ENCODE measurements at places on chromosomes 11 and 22.

- H3K27ac ChIP-seq = no peak overlapping the region
- H3K27me3 ChIP-seq = no peaks in the 10 kb centered on the region
- no peak for DNase-seq
These were observed 15.7 kb downstream of the PIH1D2 start for GRCh38 chr11:112058103-112058502.

GRCh38 chr11:8586184-8586583 lies 7.8 kb downstream of the STK33 start:
- no peaks in the 10 kb centered on the region for H3K36me3 ChIP-seq
- DNase-seq = no peak
- H3K4me3 ChIP-seq = no peak overlapping the region

DNA sequence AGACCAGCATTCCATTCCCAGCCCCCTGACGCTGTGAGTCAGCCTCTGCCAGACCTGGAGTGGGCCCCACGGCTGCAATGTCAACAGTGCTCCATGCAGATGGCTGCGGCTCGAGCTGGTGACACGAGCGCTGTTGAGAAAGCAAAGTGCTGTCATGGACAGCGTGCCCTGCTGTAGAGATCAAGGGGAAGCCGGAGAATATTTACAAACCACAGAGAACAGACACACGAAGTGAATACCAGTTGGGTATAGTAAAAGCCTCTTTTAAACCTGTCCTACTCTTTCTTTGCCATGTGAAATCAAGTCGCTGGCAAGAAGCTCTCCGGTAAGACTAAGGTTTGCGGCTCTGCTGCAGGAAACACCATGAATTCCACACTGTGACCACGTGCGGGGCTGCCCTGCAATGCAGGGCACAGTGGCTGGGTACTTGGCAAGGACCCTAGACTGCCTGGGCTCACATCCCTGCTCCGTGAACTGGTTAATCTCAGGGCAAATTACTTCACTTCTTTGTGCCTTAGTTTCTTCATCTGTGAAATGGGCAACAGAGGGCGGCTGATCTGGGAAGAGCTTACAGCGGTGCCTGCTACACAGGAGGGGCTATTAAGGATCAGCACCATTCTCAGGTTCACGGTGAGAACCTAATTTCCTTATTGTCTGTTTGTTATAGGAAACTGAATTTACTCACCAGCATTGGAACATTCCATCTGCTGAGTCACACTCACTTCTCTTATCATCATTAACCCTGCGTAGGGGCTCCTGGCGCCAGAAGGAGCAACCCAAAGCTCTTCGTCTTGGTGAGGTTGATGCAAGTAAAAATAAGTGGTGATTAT lies 27.8 kb upstream of the ELFN2 start:
- no peak overlapping the region for H3K27ac ChIP-seq
- no peaks in the 10 kb centered on the region for H3K4me1 ChIP-seq
- H3K4me3 ChIP-seq = no peak overlapping the region
- no peak for DNase-seq
- peaks cover 11% of the 10 kb centered on the region for H3K36me3 ChIP-seq

DNA sequence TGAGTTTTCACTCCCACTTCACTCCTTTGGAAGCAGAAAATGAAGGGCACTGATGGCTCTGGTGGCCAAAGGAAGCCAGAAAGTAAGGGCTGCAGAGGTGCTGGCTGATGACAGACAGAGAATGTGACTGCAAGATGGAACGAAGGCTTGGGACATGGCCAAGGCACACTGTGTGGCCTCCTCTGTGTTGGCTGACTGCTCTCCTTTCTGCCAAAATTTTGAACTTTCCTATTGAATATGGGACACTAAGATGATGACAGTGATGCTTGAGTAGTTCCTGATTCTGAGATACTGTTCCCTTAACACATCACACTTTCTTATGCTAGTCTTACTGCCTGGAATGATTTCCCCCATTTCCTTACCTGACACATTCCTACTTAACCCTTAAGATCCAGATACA lies 156.4 kb downstream of the SWAP70 start:
- H3K4me1 ChIP-seq = no peaks in the 10 kb centered on the region
- no peaks in the 10 kb centered on the region for H3K27me3 ChIP-seq
- no peak overlapping the region for H3K27ac ChIP-seq
- DNase-seq = no peak
- no peak overlapping the region for H3K4me3 ChIP-seq

- H3K27ac ChIP-seq = no peak overlapping the region
- H3K36me3 ChIP-seq = no peaks in the 10 kb centered on the region
- H3K4me1 ChIP-seq = no peaks in the 10 kb centered on the region
- no peak overlapping the region for H3K4me3 ChIP-seq
- no peaks in the 10 kb centered on the region for H3K27me3 ChIP-seq
These were observed 103.5 kb downstream of the C11orf58 start for GRCh38 chr11:16841984-16842383.

- no peak for DNase-seq
- H3K4me1 ChIP-seq = no peaks in the 10 kb centered on the region
- no peak overlapping the region for H3K27ac ChIP-seq
- H3K27me3 ChIP-seq = no peaks in the 10 kb centered on the region
- H3K36me3 ChIP-seq = no peaks in the 10 kb centered on the region
These were observed 301.1 kb downstream of the SHANK2 start for GRCh38 chr11:70951139-70951804.

- H3K4me3 ChIP-seq = no peak overlapping the region
- no peak overlapping the region for H3K27ac ChIP-seq
- H3K4me1 ChIP-seq = no peaks in the 10 kb centered on the region
- no peaks in the 10 kb centered on the region for H3K27me3 ChIP-seq
- DNase-seq = no peak
These were observed 3.8 kb downstream of the AMOTL1 start for GRCh38 chr11:94771951-94772350.

DNA sequence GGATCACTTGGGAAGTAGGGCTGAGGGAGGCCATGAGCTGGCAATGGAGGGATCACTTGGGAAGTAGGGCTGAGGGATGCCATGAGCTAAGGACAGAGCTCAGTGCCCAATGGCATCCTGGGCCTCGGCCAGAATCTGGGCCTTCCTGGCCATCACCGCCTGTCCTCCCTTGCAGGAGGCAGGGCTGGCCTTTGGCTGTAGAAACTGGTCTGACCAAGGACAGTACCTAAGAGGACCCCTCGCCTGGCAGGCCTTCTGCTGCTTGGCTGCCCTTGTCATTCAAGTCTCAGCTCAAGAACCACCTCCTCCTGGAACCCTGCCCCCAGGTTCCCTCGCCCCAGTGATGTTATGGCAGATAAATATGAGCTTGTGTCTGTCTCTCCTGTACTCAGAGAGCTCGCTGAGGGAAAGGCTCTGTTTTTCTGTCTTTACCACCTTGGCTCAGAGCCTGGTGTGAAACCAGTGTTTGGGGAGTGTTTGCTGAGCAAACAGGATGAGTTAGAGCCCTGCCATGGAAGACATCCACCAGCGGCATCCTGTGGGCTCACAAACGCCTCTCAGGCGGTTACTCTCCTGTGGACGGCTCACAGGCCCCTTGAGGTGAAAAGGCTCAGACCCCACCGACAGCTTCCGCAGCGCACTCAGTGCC lies 19.3 kb upstream of the RASL10A start:
- no peaks in the 10 kb centered on the region for H3K4me1 ChIP-seq
- no peaks in the 10 kb centered on the region for H3K36me3 ChIP-seq
- H3K27me3 ChIP-seq = no peaks in the 10 kb centered on the region
- H3K4me3 ChIP-seq = no peak overlapping the region
- DNase-seq = no peak
- H3K27ac ChIP-seq = no peak overlapping the region

DNA sequence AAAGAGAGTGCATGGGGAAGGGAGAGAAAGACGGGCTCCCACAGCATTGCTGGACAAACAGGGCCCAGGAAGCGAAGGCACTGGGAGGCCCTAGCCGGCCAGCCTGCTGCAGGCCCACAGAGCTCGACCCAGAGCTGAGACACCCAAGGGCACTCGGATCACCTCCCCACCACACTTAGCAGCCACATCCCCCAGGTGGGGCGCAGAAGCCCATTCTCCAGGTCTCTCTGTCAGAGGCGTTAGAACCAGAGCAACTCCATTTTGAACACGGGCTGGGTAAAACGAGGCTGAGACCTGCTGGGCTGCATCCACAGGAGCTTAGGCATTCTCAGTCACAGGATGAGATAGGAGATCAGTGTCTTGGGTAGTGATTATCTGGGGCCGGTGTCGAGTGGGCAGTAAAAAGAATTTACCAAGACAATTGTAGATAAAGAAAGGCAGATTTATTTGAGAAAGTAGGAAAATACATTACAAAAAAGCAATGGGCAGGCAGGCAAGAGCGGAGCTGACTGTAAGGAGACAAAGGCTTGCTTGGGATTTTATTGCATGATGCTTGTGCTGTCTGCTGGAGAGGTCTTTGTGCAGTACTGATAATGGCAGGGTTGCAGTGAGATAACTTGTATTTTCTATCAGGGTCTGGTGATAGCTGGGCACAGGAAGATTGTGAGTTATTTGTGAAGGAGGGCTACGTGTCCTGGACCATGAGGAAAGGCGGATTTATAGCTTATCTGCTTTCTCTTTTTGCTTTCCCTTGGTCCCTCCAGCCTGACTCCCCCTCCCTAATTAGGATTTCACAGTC lies 13.4 kb upstream of the CAPN5 start:
- H3K36me3 ChIP-seq = no peaks in the 10 kb centered on the region
- no peak for DNase-seq
- no peak overlapping the region for H3K4me3 ChIP-seq
- H3K27ac ChIP-seq = no peak overlapping the region
- no peaks in the 10 kb centered on the region for H3K27me3 ChIP-seq
- no peaks in the 10 kb centered on the region for H3K4me1 ChIP-seq

DNA sequence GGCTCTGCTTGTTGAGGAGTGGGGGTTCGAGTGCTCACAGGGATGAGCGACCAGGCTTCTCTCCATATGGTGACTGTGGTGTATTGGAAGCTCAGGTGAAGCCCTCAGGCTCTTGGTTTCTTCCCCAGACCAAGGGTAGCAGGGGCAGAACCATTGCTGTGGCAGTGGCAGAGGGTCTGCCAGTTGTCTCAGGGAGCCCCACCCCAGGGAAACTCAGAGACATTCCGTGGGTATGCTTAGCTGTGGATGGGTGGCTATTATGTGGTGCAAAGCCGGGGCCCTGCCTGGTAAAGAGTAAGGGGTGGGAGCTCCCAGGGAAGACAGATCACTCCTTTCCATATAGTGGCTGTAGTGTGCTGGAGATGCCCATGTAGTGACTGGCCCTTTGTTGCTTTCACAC lies 167.8 kb downstream of the DLG2 start:
- no peak overlapping the region for H3K4me3 ChIP-seq
- H3K27ac ChIP-seq = no peak overlapping the region
- H3K27me3 ChIP-seq = no peaks in the 10 kb centered on the region
- H3K4me1 ChIP-seq = no peaks in the 10 kb centered on the region

- H3K4me1 ChIP-seq = no peaks in the 10 kb centered on the region
- no peaks in the 10 kb centered on the region for H3K36me3 ChIP-seq
- no peak for DNase-seq
- no peak overlapping the region for H3K4me3 ChIP-seq
These were observed 46.4 kb downstream of the RTN4R start for GRCh38 chr22:20221421-20222340.
